ENCODE measurements at places on chromosomes 11 and 22.

- no peak overlapping the region for H3K27ac ChIP-seq
- peaks cover 63% of the 10 kb centered on the region for H3K27me3 ChIP-seq
- ATAC-seq = no peak
- no peaks in the 10 kb centered on the region for H3K36me3 ChIP-seq
- H3K4me3 ChIP-seq = no peak overlapping the region
- no peaks in the 10 kb centered on the region for H3K4me1 ChIP-seq
Observed at GRCh38 chr22:37079158-37079557, 27.6 kb downstream of the KCTD17 start.

DNA sequence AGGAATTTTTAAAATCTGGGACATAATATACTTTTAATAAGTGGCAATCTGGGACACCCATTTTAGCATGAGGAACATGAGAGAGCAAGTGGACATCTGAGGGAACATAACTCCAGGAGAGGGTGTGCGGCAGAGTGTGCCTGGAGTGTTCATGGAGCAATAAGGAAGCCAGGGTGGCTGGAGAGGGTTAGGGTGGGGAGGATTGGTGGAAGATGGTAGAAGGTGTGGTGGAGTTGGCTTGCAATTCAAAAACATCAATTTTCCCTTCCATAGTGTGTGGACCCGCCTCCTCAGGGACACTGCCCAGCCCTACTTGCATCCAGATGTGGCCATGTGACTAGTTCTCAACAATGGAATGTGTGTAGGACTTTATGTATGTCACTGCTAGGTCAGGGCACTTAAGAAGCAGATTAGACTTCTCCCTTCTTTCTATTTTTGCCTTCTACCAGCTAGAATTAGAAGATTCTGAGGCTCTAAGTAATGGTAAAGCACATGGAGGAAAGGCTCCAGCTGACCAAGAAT lies 4.4 kb upstream of the DENND5A start:
- peaks cover 11% of the 10 kb centered on the region for H3K4me1 ChIP-seq
- no peak overlapping the region for H3K27ac ChIP-seq
- H3K36me3 ChIP-seq = no peaks in the 10 kb centered on the region
- H3K27me3 ChIP-seq = no peaks in the 10 kb centered on the region

DNA sequence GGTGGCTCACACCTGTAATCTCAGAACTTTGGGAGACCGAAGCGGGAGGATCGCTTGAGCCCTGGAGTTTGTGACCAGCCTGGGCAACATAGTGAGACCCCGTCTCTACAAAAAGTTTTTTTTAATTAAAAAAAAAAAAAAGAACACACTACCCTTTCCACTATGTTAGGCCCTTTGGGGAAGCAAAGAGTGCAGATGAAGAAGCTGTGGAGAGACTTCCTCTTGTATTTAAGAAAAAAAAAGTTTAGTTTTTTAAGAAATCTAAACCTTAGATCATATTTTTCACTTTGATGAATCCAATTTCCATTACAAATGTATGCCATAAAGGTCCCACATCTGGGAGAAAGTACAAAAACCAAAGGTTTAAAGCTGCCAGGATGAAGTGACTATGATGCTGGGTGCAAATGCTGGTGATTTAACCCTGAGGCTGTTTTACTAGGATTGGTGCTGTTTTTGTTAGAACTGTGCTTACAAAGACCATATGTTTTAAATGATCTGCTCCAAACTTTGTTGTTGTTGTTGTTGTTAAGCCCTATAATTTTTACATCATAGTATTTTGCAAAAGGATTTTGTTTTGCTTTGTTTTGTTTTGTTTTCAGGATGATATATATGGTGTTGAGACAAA lies 28.9 kb upstream of the ACER3 start:
- no peaks in the 10 kb centered on the region for H3K27me3 ChIP-seq
- no peak overlapping the region for H3K27ac ChIP-seq
- ATAC-seq = no peak
- no peaks in the 10 kb centered on the region for H3K36me3 ChIP-seq
- peaks cover 35% of the 10 kb centered on the region for H3K4me1 ChIP-seq
- no peak overlapping the region for H3K4me3 ChIP-seq

- no peak overlapping the region for H3K4me3 ChIP-seq
- H3K27me3 ChIP-seq = no peaks in the 10 kb centered on the region
- H3K4me1 ChIP-seq = no peaks in the 10 kb centered on the region
- no peak overlapping the region for H3K27ac ChIP-seq
Observed at GRCh38 chr11:82355313-82355823, 378.3 kb downstream of the FAM181B start.

GRCh38 chr11:59138643-59139042 lies 4.0 kb upstream of the FAM111A start:
- H3K27ac ChIP-seq = no peak overlapping the region
- no peak overlapping the region for H3K4me3 ChIP-seq
- H3K27me3 ChIP-seq = no peaks in the 10 kb centered on the region
- no peak for ATAC-seq
- no peaks in the 10 kb centered on the region for H3K4me1 ChIP-seq

DNA sequence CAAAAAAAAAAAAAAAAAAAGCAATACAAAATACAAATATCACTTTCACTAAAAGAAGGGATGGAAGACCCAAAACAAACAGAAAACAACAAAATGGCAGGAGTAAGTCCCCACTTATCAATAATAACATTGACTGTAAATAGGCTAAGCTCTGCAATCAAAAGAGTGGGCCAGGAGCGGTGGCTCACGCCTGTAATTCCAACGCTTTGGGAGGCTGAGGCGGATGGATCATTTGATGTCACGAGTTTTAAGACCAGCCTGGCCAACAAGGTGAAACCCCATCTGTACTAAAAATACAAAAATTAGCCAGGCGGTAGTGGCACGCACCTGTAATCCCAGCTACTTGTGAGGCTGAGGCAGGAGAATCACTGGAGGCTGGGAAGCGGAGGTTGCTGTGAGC lies 9.8 kb upstream of the PPP6R3 start:
- no peaks in the 10 kb centered on the region for H3K27me3 ChIP-seq
- no peak overlapping the region for H3K4me3 ChIP-seq
- H3K36me3 ChIP-seq = no peaks in the 10 kb centered on the region
- H3K4me1 ChIP-seq = peaks cover 9% of the 10 kb centered on the region
- no peak for ATAC-seq
- no peak overlapping the region for H3K27ac ChIP-seq

GRCh38 chr11:1000357-1001278 lies 35.9 kb downstream of the MUC6 start:
- H3K27me3 ChIP-seq = no peaks in the 10 kb centered on the region
- H3K36me3 ChIP-seq = no peaks in the 10 kb centered on the region
- no peak overlapping the region for H3K27ac ChIP-seq
- no peaks in the 10 kb centered on the region for H3K4me1 ChIP-seq

DNA sequence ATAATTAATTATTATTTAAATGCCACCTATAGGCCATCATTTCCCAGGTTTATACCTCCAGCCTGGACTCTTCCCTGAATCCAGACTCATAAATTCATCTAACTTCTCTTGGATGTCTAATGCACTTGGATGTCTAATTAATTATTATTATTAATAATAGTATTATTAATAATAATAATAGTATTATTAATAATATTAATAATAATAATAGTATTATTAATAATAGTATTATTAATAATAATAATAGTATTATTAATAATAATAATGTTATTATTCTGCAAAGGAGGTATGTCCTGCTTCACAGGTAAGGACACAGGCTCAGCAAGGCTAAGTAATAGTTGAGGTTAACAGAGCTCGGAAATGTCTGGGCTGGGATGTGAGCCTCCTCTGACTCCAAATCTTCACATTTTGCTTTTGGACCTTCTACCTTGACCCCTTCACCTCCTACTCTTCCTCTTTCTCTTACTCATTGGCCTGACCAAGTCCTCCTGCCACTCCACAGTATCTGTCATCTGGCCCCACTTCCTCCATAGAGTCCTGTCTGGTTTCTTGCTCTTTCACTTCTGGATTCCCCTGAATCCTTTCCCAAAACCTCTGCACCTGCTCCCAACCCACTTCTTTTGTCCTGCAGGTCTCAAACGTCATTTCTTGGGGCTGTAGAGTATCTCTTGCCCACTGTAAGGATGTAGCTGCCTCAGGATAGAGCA lies 8.0 kb downstream of the RIBC2 start:
- no peaks in the 10 kb centered on the region for H3K4me1 ChIP-seq
- no peak overlapping the region for H3K27ac ChIP-seq
- H3K27me3 ChIP-seq = peaks cover 5% of the 10 kb centered on the region
- no peak for ATAC-seq
- H3K36me3 ChIP-seq = no peaks in the 10 kb centered on the region

DNA sequence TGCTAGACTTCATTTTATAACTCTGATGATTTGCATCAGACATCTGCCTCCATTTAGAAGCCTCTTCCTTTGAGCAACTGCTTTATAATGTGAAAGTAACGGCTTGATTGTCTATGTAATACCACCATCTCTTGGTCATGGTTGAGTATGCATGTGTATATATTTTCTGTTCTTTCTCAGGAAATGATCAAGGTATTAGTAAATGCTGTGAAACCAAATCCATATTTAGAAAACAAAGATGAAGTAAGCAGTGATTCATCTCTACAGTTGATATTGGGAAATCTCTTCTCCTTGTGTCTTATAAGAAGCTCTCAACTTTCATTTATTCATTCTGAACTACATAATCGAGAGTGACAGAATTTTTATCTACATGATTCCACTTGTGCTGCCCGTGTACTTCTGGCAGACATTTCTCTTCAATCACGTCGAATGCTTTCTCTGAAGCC lies 104.6 kb upstream of the ANO3 start:
- no peak overlapping the region for H3K4me3 ChIP-seq
- no peaks in the 10 kb centered on the region for H3K27me3 ChIP-seq
- peak; percentile 76 for ATAC-seq
- H3K4me1 ChIP-seq = peaks cover 19% of the 10 kb centered on the region
- no peaks in the 10 kb centered on the region for H3K36me3 ChIP-seq
- peak overlapping the region; percentile 6 for H3K27ac ChIP-seq

- H3K27ac ChIP-seq = no peak overlapping the region
- H3K27me3 ChIP-seq = no peaks in the 10 kb centered on the region
- ATAC-seq = no peak
- no peaks in the 10 kb centered on the region for H3K36me3 ChIP-seq
Observed at GRCh38 chr11:48261600-48261999, 2.1 kb upstream of the OR4X1 start.

GRCh38 chr11:21541187-21541751 lies 651.6 kb upstream of the ANO5 start:
- no peaks in the 10 kb centered on the region for H3K4me1 ChIP-seq
- no peak overlapping the region for H3K27ac ChIP-seq
- no peak for ATAC-seq

DNA sequence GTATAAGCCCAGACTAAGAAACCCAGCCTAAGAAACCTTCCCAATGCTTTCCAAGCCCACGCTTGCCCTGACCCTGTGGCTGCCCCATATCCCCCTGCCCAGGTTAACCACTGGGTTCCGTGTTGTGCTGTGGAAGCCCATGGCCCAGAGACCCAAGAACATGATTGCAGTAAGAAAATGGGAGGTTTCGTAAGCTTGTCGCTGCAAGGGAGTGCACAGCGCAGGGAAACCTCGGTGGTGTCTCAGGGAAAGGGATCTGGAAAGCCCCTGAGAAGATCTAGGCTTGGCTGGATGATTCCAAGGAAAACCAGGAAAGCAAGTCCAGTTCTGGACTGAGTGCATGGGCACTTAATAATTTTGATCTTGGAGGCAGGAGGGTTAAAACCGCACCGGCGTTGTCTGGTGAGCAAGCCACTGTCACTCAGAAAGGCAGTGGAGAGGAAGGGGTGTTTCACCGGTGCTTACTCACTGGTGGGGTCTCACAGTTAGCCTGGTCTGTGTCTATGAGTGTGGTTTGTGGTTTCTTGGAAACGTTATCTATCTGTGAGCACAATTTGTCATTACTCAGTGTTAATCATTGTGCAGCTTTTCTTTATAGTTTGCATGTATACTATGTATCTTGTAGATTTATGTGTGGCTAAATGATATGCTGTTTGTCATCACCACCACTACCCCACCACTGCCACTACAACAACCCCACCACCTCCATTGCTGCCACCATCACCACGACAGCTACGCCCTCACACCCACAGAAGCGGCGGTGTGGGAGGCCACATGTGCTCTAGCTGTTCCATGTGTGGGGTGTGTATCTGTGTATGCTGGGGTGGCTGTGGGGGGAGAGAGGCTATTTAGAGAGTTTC lies 53.3 kb upstream of the PRDM11 start:
- no peak overlapping the region for H3K27ac ChIP-seq
- no peak overlapping the region for H3K4me3 ChIP-seq
- H3K4me1 ChIP-seq = peaks cover 24% of the 10 kb centered on the region
- ATAC-seq = no peak
- no peaks in the 10 kb centered on the region for H3K36me3 ChIP-seq

DNA sequence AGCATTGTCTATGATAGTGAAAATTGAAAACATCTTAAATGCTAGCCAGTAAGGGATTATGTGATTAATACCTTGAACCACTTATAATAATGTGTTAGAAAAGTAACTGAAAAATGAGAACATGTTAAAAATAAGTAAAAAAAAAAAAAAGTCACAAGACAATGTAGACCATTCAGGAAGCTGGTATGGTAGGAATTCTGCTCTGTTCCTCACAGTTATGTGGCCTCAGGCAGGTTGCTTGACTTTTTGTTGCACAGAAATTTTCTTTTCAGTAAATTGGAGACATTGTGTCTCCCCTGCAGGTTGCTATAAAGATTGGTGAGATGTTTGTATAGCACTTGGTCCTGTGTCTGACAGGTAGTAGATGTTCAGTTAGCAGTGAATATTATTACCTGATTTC lies 17.3 kb upstream of the PLET1 start:
- no peaks in the 10 kb centered on the region for H3K36me3 ChIP-seq
- ATAC-seq = no peak
- no peaks in the 10 kb centered on the region for H3K27me3 ChIP-seq
- no peak overlapping the region for H3K4me3 ChIP-seq
- H3K4me1 ChIP-seq = no peaks in the 10 kb centered on the region

DNA sequence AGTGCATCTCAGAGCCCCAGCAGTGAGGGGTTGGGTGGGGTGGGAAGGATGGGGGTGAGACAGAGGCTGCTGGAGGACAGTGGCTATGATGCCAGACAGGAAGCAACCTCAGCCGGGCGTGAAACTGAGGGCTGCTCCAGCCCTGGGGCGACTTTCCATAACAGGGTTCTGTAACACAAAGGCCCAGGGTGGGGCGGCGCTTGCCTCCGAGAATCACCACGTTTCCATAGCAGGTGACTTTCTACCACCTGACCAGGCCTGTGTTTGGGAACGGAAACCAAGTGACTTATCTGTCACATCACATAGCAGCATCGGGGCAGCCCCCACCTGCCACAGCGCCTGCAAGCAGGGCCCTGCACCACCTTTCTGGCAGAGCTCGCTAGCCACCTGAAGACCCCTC lies 85.8 kb downstream of the TRMU start:
- H3K27ac ChIP-seq = no peak overlapping the region
- H3K4me1 ChIP-seq = no peaks in the 10 kb centered on the region
- no peaks in the 10 kb centered on the region for H3K36me3 ChIP-seq
- ATAC-seq = no peak
- no peak overlapping the region for H3K4me3 ChIP-seq

DNA sequence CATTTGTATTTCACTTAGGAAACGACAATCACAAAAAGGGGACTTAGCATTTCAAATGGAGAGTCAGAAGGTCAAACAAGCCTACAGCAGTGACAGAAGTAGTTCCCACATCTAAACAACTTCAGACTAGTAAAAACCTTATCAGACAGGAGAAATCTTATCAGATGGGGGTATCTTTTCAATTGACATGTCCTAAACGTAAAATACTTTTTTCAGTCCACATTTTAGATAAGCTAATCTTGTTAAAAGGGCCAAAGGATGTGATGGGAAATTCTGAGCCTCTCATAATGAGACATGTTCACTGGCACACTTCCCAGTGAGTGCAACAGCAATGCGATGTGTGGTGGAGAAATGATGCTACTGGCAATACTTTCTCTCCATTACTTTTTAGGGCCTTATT lies 2.4 kb downstream of the MAPK1 start:
- ATAC-seq = no peak
- H3K4me3 ChIP-seq = peak overlapping the region; percentile 70
- H3K27me3 ChIP-seq = no peaks in the 10 kb centered on the region
- no peaks in the 10 kb centered on the region for H3K36me3 ChIP-seq

All from gastroesophageal sphincter (tissue), 4 donors.